ENCODE measurements at places on chromosomes 16 and 17.
A peak's percentile ranks its signal among the peaks of the same experiment; 100 is the strongest.

DNA sequence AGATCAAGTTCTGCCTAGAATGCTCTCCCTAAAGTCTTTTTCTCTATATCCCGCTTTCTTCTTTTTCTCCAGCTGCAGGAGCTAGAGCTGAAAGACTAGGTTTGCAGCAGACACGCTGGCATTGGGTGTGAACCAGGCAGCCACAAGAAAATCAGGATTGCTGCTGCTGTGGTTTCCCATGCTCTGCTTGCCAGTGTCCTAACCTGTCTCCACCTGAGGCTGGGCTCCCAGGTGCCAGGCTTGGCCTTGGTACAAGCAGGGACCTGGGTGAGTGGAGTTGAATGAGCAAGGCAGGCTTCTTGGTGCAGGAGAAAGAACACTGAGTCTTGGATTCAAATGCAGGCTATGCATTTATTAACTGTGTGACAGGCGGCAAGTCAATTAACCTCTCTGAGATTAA is 440.3 kb upstream of the MAF start:
- no peak for DNase-seq

GRCh38 chr16:19223235-19224170 is 55.5 kb downstream of the SYT17 start:
- peak; percentile 3 for DNase-seq

DNA sequence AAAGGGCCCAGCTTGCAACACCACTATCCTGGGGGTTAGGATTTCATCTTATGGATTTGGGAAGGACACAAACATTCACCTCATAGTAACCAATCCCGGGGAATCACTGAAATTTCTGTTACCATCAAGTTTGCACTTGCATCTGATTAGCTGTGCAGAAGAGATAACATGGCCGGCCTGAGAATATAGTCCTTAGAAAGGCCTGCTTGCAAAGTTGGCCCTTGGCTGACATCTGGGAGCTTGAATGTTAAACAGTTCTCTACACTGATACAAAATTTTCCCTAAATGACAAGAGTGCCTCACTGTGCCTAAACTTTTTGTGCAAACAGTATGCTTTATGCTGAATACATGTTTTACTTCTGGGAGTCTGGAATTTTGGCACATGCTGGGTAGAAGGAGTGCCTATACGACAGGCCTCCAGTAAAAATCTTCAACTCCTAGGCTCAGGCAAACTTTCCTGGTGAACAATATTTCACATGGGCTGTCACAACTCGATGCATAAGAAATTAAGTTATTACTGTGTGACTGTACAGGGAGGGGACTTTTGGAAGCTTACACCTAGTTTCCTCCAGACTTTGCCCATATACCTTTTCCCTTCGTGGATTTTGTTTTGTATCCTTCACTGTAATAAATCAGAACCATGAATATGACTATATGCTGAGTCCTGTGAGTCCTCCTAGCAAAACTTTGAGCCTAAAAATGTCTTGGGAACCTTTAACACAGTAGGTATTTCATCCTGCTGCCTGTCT is 31.3 kb downstream of the TBC1D3B start:
- DNase-seq: no peak

DNA sequence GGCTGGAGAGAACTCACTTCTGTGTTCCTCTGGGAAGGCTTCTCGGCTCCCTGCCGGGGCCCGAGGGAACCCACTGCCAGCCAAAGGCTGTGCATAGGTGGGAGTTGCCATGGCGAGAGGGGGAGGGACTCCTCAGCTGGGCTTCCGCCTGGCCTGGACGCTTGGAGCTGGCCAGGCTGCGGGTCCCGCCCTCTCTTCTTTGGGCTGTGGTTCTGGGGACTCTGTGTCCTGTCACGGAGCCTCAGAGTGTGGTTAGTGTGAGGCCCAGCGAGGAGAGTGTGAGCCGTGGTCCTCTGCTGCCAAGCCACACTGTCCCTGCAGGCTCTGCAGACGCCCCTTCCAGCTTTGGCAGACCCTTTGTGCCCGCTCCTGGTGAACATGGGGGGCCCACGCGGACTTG is 123.1 kb downstream of the OR1D5 start:
- DNase-seq: no peak

DNA sequence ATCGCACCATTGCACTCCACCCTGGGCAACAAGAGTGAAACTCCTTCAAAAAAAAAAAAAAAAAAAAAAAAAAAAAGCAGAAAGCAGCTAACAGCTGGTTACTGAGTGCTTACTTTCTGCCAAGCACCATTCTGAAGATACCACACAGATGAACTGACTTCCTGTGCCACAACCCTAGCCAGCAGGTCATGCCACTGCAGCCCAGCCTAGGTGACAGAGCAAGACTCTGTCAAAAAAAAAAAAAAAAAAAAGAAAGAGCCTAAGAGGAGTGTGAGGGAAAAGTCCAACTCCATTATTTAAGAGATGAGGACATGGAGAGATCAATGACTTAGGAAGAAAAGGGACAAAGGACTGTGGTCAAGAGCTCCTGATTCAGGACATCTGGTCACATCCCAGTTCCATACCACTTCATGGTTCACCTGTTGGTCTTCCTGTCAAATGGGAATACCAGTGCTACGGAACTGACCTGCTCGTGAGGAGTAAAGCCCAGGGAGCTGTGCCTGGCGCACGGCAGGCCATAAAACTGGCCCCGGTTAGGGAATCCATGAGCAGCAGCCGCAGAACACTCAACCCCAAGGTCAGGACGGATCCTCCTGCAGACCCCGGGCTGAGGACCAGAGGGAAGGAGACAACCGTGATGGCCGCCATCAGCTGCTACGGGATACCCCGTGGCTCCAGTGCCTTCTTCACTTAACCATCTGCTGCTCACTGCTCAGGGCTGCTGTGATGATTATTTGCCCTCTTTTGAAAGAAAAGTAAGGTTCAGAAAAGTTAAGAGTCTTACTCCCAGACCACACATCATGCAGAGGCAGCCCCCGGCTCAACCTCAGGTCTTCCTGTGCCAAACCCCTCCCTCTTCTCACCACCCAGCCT is 950 bp downstream of the KLHDC4 start:
- DNase-seq: no peak

- DNase-seq: no peak
These were observed 256.4 kb downstream of the KATNIP start for GRCh38 chr16:27806388-27806787.

GRCh38 chr16:11682655-11683096 is 14.4 kb downstream of the SNN start:
- no peak for DNase-seq

- DNase-seq: no peak
These were observed 1.4 kb upstream of the KRT19 start for GRCh38 chr17:41529491-41529915.

DNA sequence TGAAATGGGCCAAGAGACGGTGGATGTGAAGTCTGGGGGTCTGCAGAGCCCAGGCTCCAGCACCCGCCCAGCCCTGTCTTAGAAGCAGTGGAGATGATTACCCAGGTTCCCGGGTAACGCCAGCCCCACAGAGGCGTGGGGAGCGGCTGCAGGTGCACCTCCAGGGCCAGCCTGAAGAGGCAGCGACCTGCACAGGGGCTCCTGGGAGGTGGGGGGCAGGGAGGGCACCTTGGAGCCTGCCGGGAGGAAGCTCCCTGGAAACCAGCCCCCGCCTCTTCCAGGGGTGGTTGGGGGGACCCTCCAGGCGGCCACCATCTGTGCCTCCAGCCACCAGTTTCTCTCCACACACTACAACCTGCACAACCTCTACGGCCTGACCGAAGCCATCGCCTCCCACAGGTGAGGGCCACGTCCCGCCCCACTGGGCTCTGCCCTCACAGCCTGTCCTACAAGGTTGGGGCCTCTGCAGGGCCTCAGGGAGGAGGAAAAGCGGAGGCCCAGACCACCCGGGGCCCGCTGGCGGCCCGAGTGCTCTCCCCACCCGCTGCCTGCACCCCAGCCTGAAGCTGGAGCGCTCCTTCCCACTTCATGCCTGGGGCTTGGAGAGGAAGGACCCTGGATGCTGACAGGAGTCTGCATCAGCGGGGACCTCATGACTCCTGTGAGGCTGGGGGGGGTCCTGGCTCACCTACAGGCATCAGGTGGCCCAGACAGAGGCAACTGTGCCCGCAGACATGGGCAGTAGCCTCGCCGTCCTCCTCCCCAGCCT is 10.5 kb downstream of the GAA start:
- no peak for DNase-seq

DNA sequence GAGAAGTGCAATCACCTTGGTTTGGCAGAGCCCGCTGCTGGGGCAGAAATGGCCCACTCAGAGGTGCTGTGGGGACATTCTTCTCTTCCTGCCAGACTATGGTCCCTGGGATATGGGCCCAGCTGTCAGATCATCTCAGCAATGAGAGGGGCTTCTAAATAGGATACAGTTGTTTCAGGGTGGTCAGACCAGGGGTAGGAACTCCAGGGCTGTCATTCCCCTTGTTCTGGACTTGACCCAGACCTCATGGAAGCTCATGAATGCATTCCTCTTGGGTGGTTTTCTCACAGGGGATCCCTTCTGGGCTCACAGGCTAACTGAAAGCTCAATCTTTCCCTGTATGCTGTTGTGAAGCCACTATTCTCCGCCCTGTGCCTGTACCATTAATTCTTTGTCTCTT is 347.2 kb downstream of the SLC39A11 start:
- DNase-seq: no peak

DNA sequence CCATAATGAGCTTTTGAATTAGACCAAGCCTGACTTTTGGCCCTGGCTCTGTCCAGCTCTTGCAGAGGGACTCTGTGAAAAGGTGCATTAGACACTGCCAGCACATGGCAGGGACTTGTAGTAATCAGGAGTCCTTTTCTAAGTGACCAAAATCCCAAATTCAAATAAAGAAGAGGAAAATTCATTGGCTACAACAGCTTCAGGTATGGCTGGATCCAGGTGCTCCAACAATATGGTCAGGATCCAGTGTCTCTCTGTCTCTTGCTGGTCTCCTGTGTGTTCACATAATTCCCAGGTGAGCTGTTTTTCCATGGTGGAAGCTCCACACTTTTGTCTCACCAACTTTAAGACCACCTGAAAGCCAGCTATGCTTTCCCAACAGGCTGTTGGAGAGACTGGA is 358.8 kb upstream of the TNRC6C start:
- no peak for DNase-seq

GRCh38 chr17:75832164-75832651 is 12.0 kb downstream of the UNC13D start:
- DNase-seq: no peak

GRCh38 chr17:71464751-71465150 is 656.1 kb upstream of the SOX9 start:
- DNase-seq: no peak

GRCh38 chr16:57029161-57030160 is 40.1 kb downstream of the NLRC5 start:
- DNase-seq: no peak

GRCh38 chr16:4749700-4750257 is 15.4 kb downstream of the DNAAF8 start:
- DNase-seq: no peak

DNA sequence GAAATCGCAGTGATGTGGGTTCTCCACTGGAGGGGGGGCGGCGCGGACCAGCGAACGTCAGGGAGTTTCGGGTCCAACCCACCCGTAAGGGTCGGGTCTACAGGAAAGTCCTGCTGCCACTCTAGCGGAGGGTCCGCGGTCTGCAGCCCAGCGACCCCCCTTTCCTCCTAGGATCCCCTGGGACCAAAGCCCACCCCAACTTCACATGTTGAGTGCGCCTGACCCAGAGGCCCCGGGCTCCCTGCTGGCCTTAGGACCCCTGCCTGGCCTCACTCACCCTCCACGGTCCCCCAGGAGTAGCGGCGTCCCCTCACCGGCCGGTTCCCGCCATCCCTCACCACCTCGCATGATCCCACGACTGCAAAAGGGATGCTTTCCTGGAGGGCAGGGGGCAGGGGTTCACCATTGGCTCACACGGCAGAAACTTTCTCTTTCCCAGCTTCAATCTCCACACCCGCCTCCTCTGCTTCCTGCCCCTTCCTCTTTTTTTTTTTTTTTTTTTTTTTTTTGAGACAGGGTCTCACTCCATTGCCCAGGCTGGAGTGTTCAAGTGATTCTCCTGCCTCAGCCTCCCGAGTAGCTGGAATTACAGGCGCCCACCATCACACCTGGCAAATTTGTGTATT is 3.1 kb downstream of the SEPTIN1 start:
- no peak for DNase-seq

- DNase-seq: no peak
These were observed 27.4 kb upstream of the GNAO1 start for GRCh38 chr16:56163938-56164337.

GRCh38 chr17:65947831-65948230 is 244.1 kb downstream of the CEP112 start:
- DNase-seq: no peak

Measured in activated CD4-positive, alpha-beta T cell treated with anti-CD3 and anti-CD28 coated beads, Interleukin-2, amount 50 U/mL, for 24 hours (primary cell).